ENCODE measurements at places on chromosomes 13 and 19. TPM values are rescaled to one million over a fixed set of nuclear protein-coding genes. Genes with fewer than 3 reads are reported as not detected.

Gene SOX21
- polyA plus RNA-seq = not detected

DNA sequence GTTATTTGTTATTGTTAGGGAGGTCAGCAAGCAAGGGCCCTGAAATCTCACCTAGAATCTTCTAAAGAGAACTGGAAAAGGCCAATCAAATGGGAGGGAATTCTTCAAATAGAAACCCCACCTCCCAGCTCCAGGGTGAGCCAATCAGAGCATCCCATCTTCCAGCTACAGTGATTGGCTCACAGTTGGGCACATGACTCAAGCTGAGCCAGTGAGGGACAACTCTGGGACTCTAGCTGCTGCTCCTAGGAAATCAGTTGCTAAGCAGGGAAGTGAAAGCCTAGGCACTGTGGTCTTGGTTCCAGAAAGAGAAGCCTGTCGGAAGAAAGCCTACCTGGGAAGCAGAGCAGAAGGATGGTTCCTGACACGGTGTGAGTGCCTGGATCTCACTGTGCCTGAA is 13.4 kb downstream of the TM6SF2 start:
- DNase-seq = no peak

- no peak for DNase-seq
These were observed 261.1 kb downstream of the TBC1D4 start for GRCh38 chr13:75220861-75221260.

- DNase-seq = no peak
These were observed 103.9 kb upstream of the DIAPH3 start for GRCh38 chr13:60267498-60268202.

Gene C1QTNF9B
- 3.3 TPM for polyA plus RNA-seq

Gene KBTBD7
- polyA plus RNA-seq = 8.9 TPM

- DNase-seq = no peak
These were observed 16.8 kb downstream of the ZNF431 start for GRCh38 chr19:21158523-21159135.

Gene TMEM143
- 17.1 TPM for polyA plus RNA-seq

DNA sequence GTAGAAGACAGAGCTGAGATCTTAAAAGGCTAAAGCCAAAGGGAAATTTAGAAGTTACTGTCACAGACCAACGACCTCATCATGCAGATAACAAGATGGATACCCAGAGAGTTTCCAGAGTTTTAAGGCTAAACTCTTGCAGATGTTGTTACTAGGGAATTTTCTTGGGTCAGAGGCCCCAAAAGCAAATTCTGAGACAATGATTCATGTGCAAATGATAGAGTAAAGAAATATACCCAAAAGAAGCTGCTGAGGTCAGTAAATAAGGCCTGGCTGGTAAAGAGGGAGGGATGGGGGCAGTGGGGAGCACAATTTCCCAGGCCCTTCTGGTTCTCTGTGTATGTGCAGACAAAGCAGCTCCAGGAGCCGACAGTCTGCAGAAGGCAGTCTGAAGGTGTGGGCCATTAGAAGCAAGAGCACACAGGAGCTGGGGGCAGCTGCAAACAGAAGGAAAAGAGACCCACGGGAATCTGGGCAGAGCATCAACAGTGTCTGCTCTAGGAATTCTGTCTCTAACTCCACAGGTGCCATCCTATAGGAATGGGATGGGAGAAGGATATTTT is 330.8 kb downstream of the TBC1D4 start:
- DNase-seq = no peak

- no peak for DNase-seq
These were observed 1829.0 kb upstream of the MIR17HG start for GRCh38 chr13:89518289-89519077.

- peak; percentile 75 for DNase-seq
These were observed 303.6 kb upstream of the ZNF507 start for GRCh38 chr19:32041681-32042292.

GRCh38 chr19:17606590-17607185 is 51.2 kb downstream of the COLGALT1 start:
- DNase-seq = no peak

DNA sequence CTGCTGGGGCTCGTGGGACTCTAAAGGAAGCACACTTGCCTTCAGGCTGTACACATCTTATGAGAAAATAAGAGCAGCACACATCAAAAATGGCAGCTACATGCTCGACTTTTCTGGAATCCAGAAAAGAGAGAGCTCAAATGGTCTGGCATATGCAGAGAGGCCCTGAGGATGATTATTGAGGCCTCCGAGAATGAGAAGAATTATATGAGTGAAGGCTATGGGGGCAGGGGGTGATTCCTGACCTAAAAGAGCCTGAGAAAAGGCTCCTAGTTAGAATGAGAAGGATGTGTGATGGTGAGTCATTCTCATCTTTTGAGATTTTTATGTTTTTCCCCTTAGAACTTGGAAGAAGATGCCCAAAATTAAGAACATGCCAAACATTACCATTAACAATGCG is 97.1 kb downstream of the HSPH1 start:
- no peak for DNase-seq

Gene IRGC
- not detected for polyA plus RNA-seq

Gene MPND
- polyA plus RNA-seq = 18.5 TPM

DNA sequence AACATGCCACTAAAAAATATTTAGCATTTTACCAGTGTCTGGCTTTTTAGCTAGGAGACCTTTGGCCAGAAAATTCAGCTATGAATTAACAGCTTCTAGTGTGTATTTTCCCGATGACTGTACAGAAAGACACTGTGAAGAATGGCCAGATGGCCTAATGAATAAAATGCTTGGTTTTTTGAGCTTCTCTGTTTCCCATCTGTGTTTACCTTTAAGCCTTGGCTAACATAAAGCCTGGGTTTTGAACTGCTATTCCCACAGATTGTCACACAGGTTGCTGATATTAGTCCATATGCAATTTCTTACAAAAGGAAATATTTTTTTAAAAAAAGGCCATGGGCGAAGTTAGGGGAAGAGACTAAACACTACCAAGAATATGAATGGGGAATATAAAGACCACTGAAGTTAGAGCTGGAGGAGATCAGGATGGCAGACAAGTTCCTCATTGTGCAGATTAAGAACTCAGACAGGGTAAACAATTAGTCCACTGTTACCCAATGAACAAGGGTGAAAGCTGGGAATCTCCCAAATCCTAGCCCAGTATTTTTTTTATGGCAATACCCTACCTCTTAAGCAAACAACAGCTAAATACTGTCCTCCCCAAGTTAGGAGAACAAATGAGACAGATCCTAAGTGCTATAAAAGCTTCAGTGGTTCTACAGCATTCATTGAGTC is 95.1 kb downstream of the DCT start:
- no peak for DNase-seq

DNA sequence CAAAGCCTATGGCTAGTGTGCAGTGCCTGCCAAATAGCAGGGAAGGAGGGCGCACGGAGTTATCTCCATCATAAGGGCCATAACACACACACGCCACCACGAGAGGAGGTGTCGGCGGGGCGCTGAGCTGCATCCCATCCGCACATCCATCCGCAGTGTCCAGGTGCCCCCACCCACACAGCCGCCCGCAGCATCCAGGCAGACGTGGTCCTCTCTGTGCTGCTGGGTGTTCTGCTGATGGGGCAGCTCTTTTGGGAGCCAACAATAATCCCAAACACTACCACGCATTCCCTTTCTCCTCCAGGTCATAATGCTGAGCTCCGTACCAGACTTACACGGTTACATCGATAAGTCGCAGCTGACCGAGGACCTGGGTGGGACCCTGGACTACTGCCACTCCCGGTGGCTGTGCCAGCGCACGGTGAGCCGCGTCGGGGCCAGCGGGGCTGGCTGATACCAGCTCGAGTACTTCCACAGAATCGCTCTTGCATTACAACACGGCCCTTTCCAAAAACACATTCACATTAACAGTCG is 41.5 kb upstream of the F7 start:
- DNase-seq = no peak

GRCh38 chr19:37564624-37565369 is 29.8 kb downstream of the ZNF571 start:
- no peak for DNase-seq

DNA sequence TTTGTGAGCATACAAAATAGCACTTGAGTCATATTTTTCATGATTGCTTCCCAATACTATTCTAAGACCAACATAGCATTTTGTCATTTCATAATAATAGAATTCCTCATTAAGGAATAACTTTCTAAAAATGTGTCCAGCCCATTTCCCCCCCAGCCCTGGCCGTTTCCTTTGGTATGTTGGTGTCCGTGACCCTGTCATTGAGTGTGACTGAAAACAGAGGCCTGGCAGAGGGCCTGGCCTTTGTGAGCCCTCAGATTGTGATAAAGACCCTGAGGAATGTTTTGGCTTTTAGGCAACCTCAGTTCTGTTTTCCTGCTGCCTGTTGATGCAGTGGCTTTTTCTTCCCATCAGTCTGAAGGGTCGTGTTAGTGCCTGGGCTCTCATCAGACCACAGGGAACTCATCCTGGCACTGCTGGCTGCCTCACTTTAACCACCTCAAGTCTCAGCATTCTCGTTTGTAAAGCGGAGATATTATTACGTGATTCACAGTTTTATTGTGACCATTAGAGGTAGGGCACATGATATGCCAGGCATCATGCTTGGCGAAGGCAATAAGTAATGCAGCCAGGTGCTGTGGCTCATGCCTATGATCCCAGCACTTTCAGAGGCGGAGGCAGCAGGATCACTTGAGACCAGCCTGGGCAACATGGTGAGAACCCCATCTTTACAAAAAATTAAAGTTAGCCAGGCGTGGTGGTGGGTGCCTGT is 13.8 kb downstream of the SPINT2 start:
- DNase-seq = no peak

GRCh38 chr13:113120300-113121182 is 2.1 kb upstream of the F10 start:
- no peak for DNase-seq

GRCh38 chr13:112960706-112961105 is 8.3 kb upstream of the MCF2L start:
- DNase-seq = no peak

Gene PLIN5
- polyA plus RNA-seq = not detected

DNA sequence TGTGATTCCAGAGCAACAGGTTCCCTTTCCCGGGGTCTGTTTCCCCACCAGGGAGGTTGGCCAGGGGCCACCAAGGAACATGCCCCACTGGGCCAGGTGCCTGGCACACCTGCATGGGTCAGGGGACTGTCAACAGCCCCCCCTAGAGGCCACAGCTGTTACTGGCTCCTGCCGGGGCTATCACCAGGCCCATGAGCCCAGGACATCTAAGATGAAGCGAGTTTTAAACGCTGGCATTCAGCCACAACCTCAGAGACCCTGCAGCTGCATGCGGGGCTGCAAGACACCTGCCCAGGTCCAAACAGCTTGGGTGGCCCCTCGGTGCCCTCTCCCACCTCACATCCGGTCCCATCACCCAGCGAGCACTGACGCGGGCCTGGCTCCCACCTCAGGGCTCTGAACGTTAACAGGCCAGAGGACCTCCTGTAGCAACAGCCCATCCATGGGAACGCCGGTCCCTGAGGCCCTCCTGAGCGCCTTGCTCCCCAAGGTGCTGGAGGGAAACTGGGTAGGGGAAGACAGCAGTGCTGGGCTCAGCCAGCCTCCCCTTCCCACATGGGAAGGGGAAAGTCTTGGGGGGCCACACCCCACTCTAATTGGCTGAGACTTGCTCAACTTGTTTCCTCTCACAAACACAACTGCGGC is 12.0 kb downstream of the KHSRP start:
- DNase-seq = no peak

- DNase-seq = peak; percentile 22
These were observed 299.3 kb upstream of the ARGLU1 start for GRCh38 chr13:106867249-106867648.

DNA sequence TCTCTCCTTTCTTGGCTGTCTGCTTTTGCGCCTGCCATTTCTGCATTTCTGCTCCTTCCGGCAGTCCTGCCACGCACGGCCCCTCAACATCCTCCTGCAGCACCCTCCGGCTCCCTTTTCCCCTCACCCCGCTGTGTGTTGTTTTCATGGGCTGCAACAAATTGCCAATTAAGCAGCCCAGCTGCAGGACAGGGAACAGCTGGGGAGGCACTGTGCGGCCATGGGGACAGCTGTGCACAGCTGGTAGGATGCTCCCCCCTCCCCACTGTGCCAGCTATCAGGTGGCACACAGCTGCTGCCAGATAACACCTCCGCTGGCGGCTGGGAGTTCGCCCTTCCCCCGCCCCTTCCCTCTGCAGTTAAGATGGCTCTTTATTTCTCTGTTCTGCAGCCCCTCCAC is 25.4 kb downstream of the LYL1 start:
- no peak for DNase-seq

DNA sequence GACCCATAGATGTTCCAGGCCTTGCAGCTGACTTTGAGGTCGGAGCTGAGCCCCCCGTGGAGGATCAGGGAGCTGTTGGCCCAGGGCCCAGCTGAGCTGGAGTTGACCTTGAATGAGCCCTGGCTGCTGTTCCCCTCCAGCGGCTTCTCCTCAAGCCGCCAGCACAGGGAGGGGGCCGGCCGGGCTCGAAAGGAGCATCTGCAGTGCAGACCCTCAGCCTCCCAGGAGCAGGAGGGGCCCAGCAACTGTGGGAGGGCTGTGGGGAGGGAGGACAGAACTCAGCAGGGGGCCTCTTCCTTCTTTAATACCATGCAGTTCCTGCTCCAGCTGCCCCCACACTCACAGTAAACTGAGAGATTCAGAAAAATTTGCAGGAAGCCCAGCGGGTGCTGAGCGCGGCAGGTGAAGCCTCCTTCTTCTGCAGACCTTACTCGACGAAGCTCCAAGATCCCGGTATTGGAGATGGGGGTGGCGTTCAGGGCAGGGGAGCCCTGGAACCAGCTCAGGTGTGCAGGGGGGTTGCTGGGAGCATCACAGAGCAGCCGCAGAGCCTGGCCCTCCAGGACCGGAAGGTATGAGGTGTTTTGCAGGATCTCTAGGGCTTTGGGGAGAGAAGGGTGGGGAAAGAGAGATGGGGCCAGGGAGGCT is 2.6 kb downstream of the SIGLEC5 start:
- DNase-seq = no peak

- DNase-seq = no peak
These were observed 10.9 kb upstream of the GAS6 start for GRCh38 chr13:113874579-113875428.

Gene SLC17A7
- not detected for polyA plus RNA-seq

Gene MEIOSIN
- not detected for polyA plus RNA-seq

Gene FUT1
- 1.2 TPM for polyA plus RNA-seq

DNA sequence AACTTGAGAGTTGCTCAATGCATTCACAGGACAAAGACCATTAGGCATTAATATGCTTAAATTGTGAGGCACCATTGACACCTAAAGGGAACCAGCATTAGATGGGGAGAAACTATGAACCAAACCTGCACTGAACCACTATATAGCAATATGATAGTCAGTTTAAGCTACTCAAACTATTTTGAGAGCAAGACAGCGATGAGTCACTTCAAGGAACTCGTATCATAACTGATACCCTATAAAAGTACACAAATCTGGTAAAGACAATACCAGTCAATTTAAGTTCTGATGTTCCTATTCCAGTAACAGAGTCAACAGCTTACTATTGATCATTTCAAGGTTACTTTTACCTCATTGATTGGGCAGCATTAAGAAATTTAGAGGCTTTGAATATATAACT is 151.3 kb upstream of the ATXN8OS start:
- no peak for DNase-seq

GRCh38 chr13:50941146-50941545 is 31.6 kb downstream of the RNASEH2B start:
- DNase-seq = no peak

- no peak for DNase-seq
These were observed 3.5 kb downstream of the PEG3 start for GRCh38 chr19:56837004-56837403.

Gene ZFP30
- 14.1 TPM for polyA plus RNA-seq

Gene PLVAP
- 70.5 TPM for polyA plus RNA-seq
